Pancreas (tissue), 10 donors: ENCODE measurements at places on chromosomes 1 and 21. TPM values are rescaled to one million over a fixed set of nuclear protein-coding genes. Genes with fewer than 3 reads are reported as not detected.

The EFNA4 gene
- 5.6 TPM for total RNA-seq

GRCh38 chr1:60102267-60103061, 28.9 kb upstream of the C1orf87 start:
- no peaks in the 10 kb centered on the region for H3K27me3 ChIP-seq
- no peaks in the 10 kb centered on the region for H3K4me1 ChIP-seq
- H3K27ac ChIP-seq, result no peak overlapping the region
- no peak for DNase-seq
- no peaks in the 10 kb centered on the region for H3K36me3 ChIP-seq

The FCAMR gene
- not detected for total RNA-seq

The KRTAP11-1 gene
- total RNA-seq, result not detected

DNA sequence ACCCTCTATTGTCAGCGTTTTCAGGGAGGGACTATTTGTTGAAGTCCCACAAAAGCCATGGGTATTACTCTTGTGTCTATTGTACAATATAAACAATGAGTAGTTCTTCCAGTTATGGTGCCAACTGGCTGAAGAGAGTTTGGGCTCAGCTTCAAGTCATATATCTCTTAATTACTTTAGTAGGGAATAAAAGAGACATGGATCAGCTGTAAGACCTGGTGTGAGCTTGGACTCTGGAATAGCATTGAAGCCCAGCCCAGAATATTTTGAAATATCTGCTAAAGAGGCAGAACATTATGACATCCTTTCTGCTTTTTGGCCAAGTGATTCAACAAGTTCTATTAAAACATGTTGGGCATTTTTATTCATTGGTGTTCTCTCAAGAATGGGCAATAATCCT, 224.9 kb downstream of the BACH1 start:
- no peaks in the 10 kb centered on the region for H3K36me3 ChIP-seq
- no peaks in the 10 kb centered on the region for H3K27me3 ChIP-seq

The TGFB2 gene
- total RNA-seq, result 3.1 TPM

The GSTM5 gene
- 0.88 TPM for total RNA-seq

GRCh38 chr1:80244372-80244771, 1237.8 kb upstream of the ADGRL4 start:
- no peak overlapping the region for H3K27ac ChIP-seq
- no peaks in the 10 kb centered on the region for H3K36me3 ChIP-seq
- H3K4me1 ChIP-seq, result no peaks in the 10 kb centered on the region
- no peaks in the 10 kb centered on the region for H3K27me3 ChIP-seq
- no peak for DNase-seq

DNA sequence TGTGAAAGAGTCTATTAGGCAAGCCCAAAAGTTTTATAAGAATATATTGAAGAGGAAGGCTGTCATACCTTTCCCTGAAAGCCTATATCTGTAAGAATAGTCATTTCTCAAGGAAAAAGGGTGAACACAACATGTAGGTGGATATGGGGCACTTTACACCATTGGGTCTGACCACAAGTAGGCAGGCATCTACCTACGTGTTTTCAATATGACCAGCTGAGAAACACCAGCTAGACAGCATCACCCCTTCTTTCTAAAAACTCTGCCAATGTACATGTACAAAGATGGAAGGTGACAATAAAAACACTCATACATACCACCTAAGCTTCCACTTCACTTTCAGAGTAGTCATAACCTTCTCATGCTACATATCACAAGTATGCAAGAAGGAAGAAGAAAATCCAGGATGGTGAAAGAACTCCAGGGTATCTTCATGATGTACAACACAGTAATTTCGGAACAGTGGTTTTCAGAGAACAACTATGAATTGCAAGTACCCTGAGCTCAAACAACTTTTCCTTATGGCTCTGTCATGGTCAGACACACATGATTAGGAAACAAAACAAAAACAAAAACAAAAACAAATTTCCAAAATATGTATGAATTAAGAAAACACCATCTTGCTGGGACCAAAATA, 98.5 kb upstream of the ADGRL2 start:
- no peaks in the 10 kb centered on the region for H3K27me3 ChIP-seq
- no peak for DNase-seq
- no peak overlapping the region for H3K4me3 ChIP-seq
- H3K27ac ChIP-seq, result no peak overlapping the region
- peaks cover 11% of the 10 kb centered on the region for H3K4me1 ChIP-seq

- no peaks in the 10 kb centered on the region for H3K4me1 ChIP-seq
- H3K4me3 ChIP-seq, result no peak overlapping the region
- peak; percentile 4 for DNase-seq
- H3K36me3 ChIP-seq, result no peaks in the 10 kb centered on the region
These were observed 383.0 kb upstream of the VAMP3 start for GRCh38 chr1:7388141-7388487.

The PAFAH2 gene
- 13.1 TPM for total RNA-seq

GRCh38 chr1:43367904-43368645, at the start of gene ELOVL1:
Gene ELOVL1 (minus strand): TSS chr1:43368011. CDS start chr1:43365609, 2,402 bp downstream.
- no peaks in the 10 kb centered on the region for H3K27me3 ChIP-seq
- H3K4me3 ChIP-seq, result peak within 1 kb of the TSS; percentile 89
- DNase-seq, result peak; percentile 97
- H3K4me1 ChIP-seq, result peaks cover 15% of the 10 kb centered on the region

DNA sequence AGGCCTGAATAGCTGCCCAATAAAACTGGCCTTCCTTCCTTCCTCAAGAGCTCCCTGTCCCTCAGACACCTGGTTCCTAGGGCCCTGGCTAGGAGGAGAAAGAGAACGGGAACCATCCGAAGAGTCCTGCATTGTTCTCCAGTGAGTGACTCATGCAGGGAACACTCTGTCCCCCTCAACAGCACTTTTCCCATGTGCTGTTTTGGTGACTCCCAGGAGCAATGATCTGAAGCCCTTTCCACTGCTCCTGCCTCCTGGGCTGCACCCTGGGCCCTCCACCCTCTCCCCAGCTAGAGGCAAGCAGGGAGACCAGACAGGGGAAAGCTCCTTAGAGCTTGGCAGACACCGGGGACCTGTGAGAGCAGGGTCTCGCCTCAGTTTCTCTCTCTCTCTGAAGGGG, 18.9 kb downstream of the TNNT2 start:
- H3K4me1 ChIP-seq, result no peaks in the 10 kb centered on the region
- H3K27ac ChIP-seq, result no peak overlapping the region
- H3K4me3 ChIP-seq, result no peak overlapping the region
- H3K27me3 ChIP-seq, result no peaks in the 10 kb centered on the region
- DNase-seq, result no peak

- no peak overlapping the region for H3K27ac ChIP-seq
- DNase-seq, result no peak
- H3K4me1 ChIP-seq, result no peaks in the 10 kb centered on the region
- H3K36me3 ChIP-seq, result no peaks in the 10 kb centered on the region
- H3K4me3 ChIP-seq, result no peak overlapping the region
These were observed 26.5 kb upstream of the LEPR start for GRCh38 chr1:65393928-65394327.

- no peaks in the 10 kb centered on the region for H3K4me1 ChIP-seq
- H3K27ac ChIP-seq, result no peak overlapping the region
- H3K4me3 ChIP-seq, result no peak overlapping the region
- H3K36me3 ChIP-seq, result no peaks in the 10 kb centered on the region
These were observed 71.5 kb downstream of the DISP1 start for GRCh38 chr1:222886194-222886854.

DNA sequence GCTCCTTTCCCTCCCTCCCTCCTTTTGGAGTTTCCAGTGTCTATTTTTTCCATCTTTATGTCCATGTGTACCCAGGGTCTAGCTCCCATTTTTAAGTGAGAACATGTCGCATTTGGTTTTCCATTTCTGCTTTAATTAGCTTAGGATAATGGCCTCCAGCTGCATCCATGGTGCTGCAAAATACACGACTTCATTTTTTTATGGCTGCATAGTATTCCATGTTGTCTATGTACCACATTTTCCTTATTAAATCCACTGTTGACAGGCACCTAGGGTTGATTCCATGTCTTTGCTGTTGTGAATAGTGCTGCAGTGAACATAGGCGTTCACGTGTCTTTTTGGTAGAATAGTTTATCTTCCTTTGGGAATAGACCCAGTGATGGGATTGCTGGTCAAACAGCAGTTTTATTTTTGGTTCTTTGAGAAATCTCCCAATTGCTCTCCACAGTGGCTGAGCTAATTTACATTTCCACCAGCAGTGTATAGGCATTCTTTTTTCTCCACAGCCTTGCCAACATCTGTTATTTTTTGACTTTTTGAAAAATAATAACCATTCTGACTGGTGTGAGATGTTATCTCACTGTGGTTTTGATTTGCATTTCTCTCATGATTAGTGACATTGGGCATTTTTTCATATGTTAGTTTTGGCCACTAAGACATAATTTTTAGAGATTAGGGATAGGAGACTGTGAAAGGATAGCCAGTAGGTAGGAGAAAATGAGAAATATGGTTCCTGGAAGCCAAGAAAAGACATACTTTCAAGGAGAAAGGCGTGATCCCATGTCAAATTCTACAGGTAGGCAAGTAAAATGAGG, 50.4 kb downstream of the ADAMTS1 start:
- H3K36me3 ChIP-seq, result no peaks in the 10 kb centered on the region
- H3K27me3 ChIP-seq, result no peaks in the 10 kb centered on the region
- peaks cover 7% of the 10 kb centered on the region for H3K4me1 ChIP-seq

- no peaks in the 10 kb centered on the region for H3K4me1 ChIP-seq
- no peaks in the 10 kb centered on the region for H3K36me3 ChIP-seq
- no peak overlapping the region for H3K4me3 ChIP-seq
- H3K27ac ChIP-seq, result no peak overlapping the region
These were observed 4.3 kb downstream of the CR1 start for GRCh38 chr1:207500306-207500705.

DNA sequence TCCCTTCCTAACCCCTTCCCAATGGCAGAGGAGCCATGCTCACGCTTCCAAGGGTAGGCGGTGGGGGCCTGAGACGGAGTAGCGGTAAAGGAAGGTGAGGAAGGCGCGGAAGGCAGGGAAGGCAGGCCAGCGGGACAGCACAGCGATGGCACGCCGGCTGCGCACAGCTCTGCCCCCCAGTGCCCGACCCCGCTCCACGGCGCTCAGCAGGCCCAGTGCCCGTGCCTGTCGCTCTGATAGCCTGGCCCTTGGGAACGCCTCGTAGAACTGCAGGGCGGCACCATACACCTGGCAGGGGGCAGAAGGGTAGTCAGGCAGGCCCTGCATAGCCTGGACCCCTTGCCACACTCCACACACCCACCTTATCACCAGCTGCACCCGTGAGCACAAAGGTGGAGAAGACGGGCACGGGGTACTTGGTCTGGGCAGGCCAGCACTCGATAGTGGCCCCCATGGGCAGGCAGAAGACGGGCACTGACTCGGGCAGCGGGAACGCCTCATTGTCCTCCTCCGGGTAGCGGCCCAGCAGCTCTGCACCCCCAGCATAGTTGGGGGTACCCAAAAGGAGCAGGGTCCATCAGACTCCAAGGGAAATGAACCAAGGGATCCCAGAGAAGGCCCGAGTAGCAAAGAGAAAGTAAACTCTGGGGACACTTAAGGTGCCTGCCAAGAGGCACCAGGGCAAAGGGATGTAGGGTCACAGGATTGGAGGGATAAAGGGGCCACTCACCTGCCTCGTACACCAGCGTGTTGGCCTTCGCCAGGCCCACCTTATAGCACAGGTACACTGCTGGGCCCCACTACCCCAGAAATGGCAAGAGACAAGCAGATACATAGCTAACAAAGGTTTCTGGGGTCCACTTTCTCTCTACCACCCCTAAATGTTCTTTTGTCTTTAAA, 4.4 kb downstream of the DENND4B start:
- peak; percentile 61 for DNase-seq
- H3K4me1 ChIP-seq, result no peaks in the 10 kb centered on the region
- no peaks in the 10 kb centered on the region for H3K36me3 ChIP-seq
- H3K27me3 ChIP-seq, result no peaks in the 10 kb centered on the region
- no peak overlapping the region for H3K4me3 ChIP-seq

GRCh38 chr1:210332719-210333398, 4.2 kb downstream of the HHAT start:
- no peak overlapping the region for H3K27ac ChIP-seq
- H3K27me3 ChIP-seq, result no peaks in the 10 kb centered on the region
- peaks cover 3% of the 10 kb centered on the region for H3K4me1 ChIP-seq
- DNase-seq, result no peak
- H3K36me3 ChIP-seq, result no peaks in the 10 kb centered on the region
- H3K4me3 ChIP-seq, result no peak overlapping the region

DNA sequence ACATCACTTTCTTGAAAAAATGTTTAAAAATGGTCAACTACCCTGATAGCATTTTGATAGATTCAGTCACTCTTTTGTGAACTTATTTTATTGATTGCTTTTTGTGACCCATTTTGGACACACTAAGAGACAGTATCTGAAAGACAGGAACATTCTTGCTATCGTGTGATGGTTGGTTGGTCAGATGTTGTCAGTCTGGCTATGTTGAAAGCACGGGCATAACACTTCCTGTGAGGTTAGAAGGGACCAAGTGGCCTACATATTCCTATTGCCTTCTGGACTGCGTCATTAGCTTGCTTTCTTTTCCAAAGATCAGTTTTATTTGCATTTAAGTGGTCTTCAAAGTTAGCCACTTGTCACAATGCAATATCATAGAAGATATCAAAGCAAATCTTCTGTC, 1.4 kb downstream of the OR2T6 start:
- no peak overlapping the region for H3K4me3 ChIP-seq
- H3K27me3 ChIP-seq, result no peaks in the 10 kb centered on the region
- no peak overlapping the region for H3K27ac ChIP-seq
- no peaks in the 10 kb centered on the region for H3K36me3 ChIP-seq
- DNase-seq, result no peak

The FMN2 gene
- total RNA-seq, result 1.4 TPM

The CLCA4 gene
- total RNA-seq, result 0.13 TPM

GRCh38 chr1:2567083-2567679, 11.0 kb downstream of the TNFRSF14 start:
- no peaks in the 10 kb centered on the region for H3K27me3 ChIP-seq
- DNase-seq, result no peak
- no peak overlapping the region for H3K27ac ChIP-seq
- no peaks in the 10 kb centered on the region for H3K4me1 ChIP-seq
- no peaks in the 10 kb centered on the region for H3K36me3 ChIP-seq

DNA sequence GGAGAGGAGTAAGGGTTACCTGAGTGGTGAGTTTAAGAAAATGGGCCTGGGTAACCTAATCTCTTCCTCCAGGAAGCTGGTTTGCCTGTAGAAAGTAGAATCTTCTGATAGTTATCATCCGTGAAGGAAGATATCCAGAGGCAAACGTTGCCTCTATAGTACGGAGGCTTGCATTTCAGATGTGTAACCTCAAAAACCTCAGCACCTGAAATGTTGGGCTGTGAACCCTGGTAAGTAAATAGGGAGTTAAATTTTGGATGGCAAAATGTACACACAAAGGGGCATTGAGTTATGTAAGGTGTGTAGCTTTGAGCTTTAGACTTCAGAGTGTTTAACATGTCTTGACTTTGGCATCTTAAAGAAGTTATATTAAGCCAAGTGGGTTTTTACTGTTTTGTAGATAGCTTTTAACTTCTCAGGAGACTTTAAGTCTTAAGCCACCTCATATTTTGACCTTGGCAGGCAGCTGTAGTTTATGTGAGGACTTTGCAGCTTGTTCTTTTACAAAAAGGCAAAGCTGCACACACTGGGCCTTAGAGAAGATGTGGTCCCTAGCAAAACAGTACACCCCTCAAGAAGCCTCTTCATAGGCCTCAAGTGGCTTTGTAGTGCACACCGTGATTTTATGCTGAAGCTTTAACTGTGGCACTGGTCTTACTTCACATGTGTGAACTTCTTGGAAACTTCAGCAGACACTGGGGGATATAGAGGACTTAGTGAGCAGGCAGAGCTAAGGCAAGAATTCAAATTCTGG, 83.4 kb downstream of the SNRPE start:
- no peaks in the 10 kb centered on the region for H3K36me3 ChIP-seq
- no peaks in the 10 kb centered on the region for H3K4me1 ChIP-seq
- H3K27me3 ChIP-seq, result no peaks in the 10 kb centered on the region
- DNase-seq, result no peak
- no peak overlapping the region for H3K4me3 ChIP-seq

GRCh38 chr1:228770779-228771223, 35.5 kb downstream of the RHOU start:
- H3K4me1 ChIP-seq, result no peaks in the 10 kb centered on the region
- H3K27ac ChIP-seq, result no peak overlapping the region
- no peak overlapping the region for H3K4me3 ChIP-seq
- no peak for DNase-seq
